ELF-1 (cell line): ENCODE measurements at places on chromosomes 7 and 10.
A peak's percentile ranks its signal among the peaks of the same experiment; 100 is the strongest.

- DNase-seq, result no peak
Observed at GRCh38 chr10:49418053-49418326, 22.1 kb upstream of the DRGX start.

DNA sequence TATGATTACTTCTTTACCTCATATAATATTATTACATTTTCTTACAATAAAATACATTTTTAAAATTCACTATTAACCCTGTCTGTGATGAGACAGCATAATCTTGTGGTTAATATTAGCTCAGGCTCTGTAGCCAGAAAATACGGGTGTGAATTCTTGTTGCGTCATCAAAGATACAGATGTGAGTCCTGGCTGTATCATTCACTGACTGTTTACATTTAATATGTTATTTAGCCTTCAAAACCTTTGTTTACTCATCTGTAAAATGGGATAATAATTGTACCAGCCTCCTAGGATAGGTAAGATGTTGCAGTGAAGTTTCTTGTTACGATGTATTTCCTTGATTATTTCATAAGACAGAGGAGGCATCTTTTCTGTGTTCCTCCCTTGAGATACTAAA, 184.7 kb upstream of the PRPS1L1 start:
- DNase-seq, result no peak

- no peak for DNase-seq
Observed at GRCh38 chr10:29473406-29474100, 161.2 kb downstream of the SVIL start.

- DNase-seq, result no peak
Observed at GRCh38 chr10:4051011-4051640, 266.1 kb upstream of the KLF6 start.

DNA sequence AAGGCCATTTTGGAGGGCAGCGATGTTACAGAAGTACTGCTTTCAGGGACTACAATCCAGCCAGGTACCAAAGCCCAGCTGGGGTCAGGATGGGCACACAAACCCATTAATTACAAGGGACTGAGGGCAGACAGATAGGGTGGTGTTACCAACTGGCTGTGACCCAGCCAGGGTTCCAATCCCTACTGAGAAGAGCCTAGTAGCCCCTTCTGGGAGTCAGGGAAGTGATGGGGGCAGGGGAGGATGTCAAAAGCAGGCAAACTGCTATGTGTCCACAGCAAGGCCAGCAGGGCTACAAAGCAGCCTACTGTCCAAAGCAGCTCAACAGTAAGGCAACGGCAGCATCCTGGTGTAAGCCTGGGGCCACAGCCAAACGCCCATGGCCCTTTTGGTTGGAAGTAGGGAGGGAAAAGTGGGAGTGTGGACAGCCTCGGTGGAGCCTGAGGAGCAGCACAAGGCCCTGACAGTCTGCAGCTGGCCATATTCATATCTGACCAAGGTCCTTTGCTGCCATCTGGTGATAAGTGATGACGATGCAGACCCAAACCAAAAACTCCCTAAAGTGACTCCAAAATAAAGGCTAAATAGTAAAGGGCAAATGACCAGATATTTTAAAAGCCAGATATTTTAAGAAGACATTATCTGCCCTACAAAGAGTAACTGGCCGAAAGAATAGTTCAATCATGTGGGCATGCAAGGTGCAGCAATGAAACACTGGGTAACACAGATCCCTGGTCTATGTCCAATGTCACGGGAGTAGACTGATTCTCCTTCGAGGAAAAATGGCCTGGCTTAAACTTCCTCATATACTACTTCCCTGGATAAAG, 56.9 kb downstream of the XPNPEP1 start:
- DNase-seq, result peak; percentile 42

GRCh38 chr7:100157069-100157333, 1.5 kb downstream of the TRAPPC14 start:
- DNase-seq, result no peak

GRCh38 chr10:69292459-69292858, 14.2 kb downstream of the HK1 start:
- DNase-seq, result no peak

GRCh38 chr10:29534590-29534989, 100.2 kb downstream of the SVIL start:
- no peak for DNase-seq

GRCh38 chr10:129883029-129883428, 81.0 kb downstream of the EBF3 start:
- no peak for DNase-seq

- DNase-seq, result no peak
Observed at GRCh38 chr7:81534996-81535395, 234.9 kb downstream of the HGF start.

DNA sequence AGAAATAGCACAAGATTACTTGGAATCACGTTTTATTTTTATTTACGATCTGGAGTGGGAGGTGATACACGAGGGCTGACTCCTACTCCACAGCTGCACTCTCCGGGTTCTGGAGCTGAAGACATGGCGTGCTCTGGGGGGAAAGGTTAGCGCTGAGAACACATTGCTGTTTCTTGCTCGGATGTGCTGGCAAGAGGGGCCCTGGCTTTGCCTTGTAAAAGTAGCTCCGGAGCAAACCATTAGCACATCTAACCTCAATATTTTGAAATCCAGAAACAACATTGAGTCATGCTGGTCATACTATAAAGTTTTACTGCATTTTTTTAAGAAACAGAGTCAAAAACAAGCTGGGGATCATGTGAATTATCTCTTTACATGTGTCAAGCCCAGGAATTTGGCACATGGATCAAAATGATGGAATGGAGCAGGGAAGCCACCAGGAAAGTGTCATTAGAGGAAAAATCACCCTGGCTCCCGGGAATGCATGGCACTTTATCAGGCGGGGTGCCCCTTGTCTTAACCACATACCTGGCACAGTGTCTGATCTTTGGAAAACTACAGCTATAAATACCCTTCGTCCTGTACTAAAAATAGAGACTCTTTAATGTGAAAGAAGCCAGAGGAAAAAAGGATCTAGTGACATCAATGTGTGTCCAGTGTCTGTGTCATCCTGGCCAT, 31.6 kb upstream of the LYZL1 start:
- DNase-seq, result peak; percentile 56

GRCh38 chr10:78812571-78813318, 256.0 kb upstream of the ZMIZ1 start:
- DNase-seq, result no peak

DNA sequence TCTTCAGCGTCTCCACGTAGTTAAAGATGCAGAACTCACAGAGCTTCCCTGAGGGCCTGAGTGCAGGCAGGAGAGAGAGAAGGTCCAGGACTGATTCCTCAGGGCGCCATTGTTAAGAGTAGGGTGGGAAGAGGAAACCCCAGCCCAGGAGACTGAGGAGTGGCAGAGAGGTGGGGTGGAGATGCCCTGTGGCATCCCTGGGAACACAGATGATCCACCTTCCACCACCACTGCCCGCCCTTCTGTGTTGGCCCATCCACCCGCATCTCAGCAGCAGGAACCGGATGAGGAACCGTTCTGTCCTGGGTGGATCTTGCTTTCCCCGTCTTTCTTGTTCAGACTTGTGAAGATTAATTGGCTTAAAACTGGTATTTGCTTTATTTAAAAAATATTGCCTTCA, 48.3 kb downstream of the PFKP start:
- no peak for DNase-seq

- DNase-seq, result no peak
Observed at GRCh38 chr7:7272294-7272693, 90.0 kb downstream of the C1GALT1 start.

DNA sequence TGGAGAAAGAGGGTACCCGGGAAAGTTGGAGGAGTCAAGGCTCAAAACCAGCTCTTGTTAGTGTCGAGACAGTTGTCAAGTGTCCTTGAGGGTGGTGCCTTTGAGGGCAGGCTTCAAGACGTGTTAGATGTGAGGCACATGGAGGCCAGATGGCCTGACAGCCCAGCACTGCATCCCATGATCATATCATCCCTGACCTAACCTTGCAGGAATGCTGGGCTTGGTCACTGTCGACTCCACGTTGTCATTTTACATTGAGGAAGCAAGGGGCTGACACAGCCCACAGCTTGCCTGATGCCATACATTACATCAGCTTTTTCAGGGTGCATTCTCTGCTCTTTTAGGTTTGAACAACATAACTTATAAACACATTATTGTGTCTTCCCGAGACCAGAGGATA, 114.1 kb downstream of the ABCA13 start:
- DNase-seq, result no peak

GRCh38 chr7:113093561-113093960, 6.9 kb upstream of the GPR85 start:
- no peak for DNase-seq

- no peak for DNase-seq
Observed at GRCh38 chr10:69640196-69640980, 10.3 kb downstream of the FAM241B start.

DNA sequence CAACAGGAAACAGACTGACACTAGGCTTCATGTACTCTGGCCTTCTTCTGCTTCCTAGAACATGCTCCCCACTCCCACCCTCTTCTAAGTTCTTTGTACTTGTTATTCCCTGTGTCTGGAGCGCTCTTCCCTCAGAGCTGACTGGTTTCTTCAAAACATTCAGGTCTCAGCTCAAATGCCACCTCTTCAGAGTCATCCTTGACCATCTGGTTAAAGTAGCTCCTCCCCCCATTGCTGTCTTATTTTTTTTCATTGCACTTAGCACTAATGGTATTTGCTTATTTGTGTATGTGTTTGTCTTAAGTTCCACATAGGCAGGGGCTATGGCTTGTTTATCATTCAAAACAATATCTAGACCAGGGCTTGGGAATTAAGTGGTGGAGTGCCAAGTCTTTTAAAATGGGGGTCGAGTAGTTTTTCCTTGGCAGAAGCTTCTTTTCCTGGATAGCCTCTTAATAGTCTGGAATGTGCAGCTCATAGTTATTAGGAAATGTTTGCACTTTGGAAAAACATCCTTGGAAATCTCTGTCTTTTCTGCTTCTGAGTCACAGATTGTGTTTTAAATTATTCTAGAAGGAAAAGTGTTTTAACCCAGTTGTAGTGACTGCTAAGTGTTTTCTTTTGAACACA, 60.0 kb downstream of the RALA start:
- DNase-seq, result no peak

DNA sequence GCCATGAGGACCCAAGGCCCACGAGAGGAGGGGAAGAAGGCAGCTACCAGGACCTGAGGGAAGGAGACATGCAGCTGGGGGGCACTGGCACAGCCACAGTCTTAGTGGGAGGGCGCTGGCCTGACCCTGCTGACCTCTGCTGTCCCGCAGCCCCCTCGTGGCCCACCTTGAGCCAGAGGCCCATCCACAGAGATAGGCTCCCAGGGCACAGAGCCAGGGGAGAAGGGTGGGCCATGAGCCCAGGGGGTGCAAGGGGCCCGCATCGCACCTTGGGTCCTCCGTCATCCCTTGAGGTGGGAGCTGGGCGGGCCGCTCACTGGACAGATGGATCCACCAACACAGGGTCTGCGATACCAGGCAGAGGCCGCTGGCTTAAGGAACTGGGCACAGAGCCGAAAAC, 387.7 kb upstream of the PFKP start:
- DNase-seq, result no peak
